GM23248 (cell line): ENCODE measurements at places on chromosomes 11 and 22.

GRCh38 chr11:16806791-16807190 lies 68.3 kb downstream of the C11orf58 start:
- DNase-seq = peak; percentile 32

GRCh38 chr11:130915603-130916237 lies 559 bp downstream of the SNX19 start:
- peak; percentile 26 for DNase-seq

DNA sequence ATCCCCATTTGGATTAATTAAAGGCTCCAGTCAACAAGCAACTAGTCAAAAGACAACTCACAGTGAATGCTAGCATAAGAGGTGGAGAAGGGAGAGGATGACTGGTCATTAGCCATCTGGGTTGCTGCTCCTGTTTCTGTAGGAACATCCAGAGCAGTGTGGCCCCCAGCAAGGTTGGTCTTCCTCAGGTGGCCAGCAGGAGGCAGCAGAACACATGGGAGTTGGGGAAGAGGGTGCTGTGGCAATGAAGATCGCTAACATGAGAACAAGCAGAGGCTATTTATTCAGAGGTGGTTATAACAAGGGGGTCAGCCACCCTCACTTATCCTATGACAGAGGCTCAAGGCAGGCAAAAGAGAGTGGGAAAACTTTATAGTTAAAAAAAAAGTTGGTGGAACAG lies 21.3 kb downstream of the IZUMO1R start:
- peak; percentile 47 for DNase-seq

GRCh38 chr11:68025047-68025446 lies 5.4 kb upstream of the NDUFS8 start:
- DNase-seq = no peak

- DNase-seq = no peak
Observed at GRCh38 chr11:131428853-131429252, 58.4 kb downstream of the NTM start.

DNA sequence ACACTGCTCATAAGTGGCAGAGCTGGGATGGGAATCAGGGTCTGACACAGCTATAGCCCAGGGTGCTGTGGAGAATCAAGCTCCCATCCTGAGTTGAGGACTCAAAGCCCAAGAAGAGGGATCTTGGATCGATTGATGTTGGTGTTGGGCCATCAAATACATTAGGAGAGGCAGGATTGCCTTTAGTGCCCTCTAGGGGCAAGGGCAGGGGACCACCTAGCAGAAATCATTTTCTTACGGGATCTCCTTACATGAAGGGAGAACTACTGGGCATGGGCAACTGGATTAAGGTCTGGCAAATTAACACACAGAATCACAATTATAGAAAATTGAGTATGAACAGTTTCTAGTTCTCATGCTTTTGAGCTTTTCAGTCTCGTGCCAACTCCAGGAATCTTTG lies 24.9 kb upstream of the EMSY start:
- peak; percentile 3 for DNase-seq

DNA sequence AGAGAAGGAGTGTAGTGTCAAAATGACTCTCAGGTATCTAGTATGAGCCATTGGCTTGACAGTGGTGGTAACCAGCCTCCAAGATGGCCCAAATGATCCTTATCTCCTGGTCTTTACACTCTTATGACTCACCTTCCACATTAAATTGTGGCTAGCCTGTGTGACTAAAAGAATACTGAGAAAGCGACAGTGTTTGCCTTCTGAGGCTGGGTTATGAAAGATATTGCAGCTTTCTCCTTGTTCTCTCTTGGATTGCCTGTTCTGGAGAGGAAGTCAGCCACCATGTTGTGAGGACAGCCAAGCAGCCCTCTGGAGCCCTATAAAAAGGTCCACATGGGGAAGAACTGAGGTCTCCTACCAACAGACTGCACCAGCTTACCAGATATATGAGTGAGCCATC lies 15.8 kb downstream of the C11orf71 start:
- DNase-seq = no peak

DNA sequence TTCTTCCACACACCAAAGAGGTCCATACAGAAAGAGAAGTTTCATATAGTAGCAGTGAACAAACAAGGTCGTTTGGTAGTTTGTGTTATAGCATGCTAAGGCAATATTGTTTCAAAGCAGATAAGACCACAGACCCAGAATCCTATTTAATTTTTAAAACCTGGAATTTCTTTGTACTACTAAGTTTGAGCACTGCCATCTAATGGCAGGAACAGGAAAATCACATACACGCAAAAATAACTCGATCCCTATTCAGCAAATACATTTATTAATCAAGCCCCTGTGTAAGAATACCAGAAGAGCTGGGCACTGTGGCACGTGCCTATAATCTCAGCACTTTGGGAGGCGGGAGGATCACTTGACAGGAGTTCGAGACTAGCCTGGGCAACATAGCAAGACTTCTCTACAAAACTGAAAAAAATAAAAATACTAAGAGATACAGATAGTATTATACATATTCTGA lies 2.9 kb upstream of the BTBD10 start:
- peak; percentile 54 for DNase-seq

- DNase-seq = peak; percentile 69
Observed at GRCh38 chr11:118240999-118241763, 11.0 kb downstream of the MPZL3 start.

DNA sequence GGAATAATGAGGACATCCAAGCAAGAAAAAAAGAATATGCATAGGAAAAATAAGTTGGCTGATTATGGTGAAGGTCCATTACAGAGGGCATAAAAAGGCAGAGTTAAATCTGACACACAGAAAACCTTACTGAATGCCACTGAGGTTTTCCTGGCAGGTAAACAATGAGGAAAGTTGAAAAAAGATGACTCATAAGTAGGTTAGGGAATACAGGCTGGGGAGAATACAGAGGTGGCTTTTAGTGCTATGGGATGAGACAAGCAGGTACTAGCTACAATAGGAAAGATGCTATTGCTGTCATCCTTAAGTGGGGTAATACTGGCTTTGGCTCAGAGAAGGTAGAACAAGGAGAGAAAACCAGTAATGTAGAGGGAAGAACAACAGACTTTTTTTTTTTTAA lies 44.7 kb downstream of the CSTF3 start:
- peak; percentile 1 for DNase-seq

GRCh38 chr11:119409731-119410130 lies 13.2 kb downstream of the THY1 start:
- DNase-seq = no peak

- peak; percentile 28 for DNase-seq
Observed at GRCh38 chr11:47765086-47765485, 2.1 kb downstream of the FNBP4 start.

GRCh38 chr11:83127310-83127637 lies 29.7 kb upstream of the PCF11 start:
- peak; percentile 36 for DNase-seq

GRCh38 chr11:125588505-125588904 lies 4.1 kb upstream of the STT3A start:
- DNase-seq = no peak

GRCh38 chr11:62266558-62266957 lies 3.4 kb upstream of the SCGB2A2 start:
- DNase-seq = peak; percentile 58

DNA sequence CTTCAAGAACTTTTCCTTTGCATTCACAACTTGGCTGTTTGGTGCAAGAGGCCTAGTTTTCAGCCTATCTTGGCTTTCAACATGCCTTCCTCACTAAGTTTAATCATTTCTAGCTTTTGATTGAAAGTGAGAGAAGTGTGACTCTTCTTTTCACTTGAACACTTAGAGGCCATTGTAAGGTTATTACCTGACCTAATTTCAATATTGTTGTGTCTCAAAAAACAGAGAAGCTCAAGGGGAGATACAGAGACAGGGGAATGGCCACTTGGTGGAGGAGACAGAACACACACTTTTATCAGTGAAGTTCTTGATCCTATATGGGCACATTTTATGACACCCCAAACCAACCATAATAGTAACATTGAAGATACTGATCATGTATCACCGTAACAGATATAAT lies 532.3 kb downstream of the DLG2 start:
- no peak for DNase-seq

DNA sequence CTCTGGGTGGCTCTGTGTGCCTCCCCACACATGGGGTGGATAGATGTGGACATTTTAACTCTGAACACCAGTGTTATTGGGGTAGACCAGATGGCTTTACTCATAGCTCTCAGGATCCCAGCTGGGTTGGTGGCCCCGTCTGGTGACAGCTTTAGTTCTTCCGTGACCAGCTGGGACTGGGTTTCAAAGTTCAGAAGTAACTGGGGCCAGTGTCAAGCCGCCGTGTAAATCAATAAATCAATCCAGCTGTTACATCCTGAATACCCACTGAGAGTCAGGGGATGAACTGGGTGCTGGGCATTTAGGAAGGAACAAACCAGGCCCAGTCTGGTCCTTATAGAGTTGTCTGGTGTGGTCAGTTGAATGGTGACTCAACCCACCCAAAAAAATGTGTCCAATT lies 269.4 kb downstream of the CTTN start:
- no peak for DNase-seq

DNA sequence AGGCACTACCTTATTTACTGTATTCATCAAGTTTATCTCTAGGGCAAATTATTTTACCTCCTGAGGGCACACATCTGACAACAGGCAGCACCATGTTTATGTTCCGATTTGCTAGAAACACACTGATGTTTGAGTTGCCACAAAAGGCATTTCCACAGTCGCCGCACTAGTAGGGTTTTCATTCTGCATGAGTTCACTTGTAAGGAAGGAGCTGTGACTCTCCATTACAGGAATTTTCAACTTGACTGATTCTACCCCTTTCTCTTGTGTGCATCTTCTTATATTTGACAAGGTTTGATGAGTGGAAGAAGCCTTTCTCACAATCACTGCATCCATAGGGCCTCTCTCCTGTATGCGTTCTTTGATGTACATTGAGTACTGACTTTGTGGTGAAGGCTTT lies 455.9 kb upstream of the CNTN5 start:
- no peak for DNase-seq

DNA sequence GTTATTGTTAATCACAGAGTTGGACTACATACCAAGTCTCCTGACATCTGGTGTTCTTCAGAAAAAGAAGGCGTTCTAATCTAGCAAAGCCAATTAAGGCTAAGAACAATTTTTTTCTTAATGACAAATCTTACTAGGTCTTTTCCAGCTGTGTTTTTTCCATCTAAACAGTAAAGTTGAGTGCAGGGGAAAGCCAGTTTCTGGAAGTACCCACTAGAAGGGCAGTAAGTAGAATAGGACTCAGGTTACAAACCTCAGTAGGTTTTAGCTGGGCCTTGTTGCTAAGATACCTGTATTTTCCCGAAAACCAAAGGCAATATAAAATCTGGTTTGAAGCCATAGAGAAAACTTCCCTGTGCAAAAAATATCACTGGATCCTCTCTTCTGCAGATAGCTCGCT lies 351.9 kb downstream of the ETS1 start:
- no peak for DNase-seq

GRCh38 chr11:103587901-103588788 lies 448.3 kb upstream of the DDI1 start:
- no peak for DNase-seq
